ENCODE measurements at places on chromosomes 4 and X. TPM values are rescaled to one million over a fixed set of nuclear protein-coding genes. Genes with fewer than 3 reads are reported as not detected.
A peak's percentile ranks its signal among the peaks of the same experiment; 100 is the strongest.

DNA sequence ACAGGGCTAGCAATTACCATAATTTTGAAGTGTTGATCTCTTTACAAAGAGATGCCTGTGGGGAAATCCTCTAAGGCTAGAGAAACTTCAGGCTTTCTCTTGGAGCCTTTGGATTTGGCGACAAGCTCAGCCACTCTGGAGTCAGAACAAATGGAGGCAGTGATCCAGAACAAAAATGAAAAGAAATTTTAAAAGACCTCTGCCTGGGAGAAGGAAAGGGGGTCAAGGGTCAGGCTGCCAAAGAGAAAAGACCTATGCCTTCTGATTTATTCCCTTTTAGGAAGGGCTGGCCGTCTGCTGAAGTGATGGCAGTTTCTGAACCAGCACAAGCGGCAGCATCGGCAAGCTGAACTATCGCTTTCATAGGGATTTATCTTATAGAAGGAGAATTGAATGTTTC lies 140.8 kb upstream of the SFRP2 start:
- DNase-seq, result no peak

DNA sequence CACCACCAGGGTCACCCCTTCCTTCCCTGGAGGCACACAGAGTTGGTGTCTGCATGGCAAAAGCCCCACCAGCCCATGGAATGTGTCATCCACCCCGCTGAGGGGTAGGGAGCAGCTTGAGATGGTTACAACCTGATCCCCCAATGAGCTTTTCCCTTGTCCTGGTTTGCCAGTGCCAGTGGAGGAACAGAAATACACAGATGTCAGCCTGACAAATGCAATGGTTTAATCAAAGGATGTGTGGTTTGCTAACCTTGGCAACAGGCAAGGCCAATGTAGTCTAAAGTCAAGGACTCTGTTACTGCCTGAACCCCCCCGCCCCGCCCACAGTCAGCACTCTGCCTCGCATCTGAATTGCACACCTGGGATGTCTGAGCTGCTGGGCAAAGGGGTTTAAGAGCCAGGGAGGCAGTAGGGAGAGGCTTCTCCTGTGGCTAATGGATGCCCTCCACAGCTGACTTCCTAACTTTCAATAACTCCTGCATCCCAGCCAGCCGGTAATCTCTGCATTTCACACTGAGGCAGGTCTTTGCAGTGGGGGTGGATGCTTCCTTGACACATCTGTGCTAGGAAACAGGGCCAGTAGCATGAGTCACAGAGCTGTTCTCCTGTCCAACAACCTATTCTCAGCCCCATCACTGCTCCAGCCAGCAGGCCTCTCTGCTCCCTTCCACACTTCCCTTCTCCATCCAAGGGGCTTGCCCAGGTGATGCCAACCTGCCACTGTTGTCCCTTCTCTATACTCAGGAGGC lies 137.5 kb downstream of the AMMECR1 start:
- DNase-seq, result peak; percentile 75

The CLNK gene
- total RNA-seq, result not detected

The WDR17 gene
- 0.13 TPM for total RNA-seq

- DNase-seq, result no peak
Measured at GRCh38 chr4:106530821-106531220, 162.2 kb upstream of the GIMD1 start.

Measured in bronchial epithelial cell (primary cell).